ENCODE measurements at places on chromosomes 6 and 20.

DNA sequence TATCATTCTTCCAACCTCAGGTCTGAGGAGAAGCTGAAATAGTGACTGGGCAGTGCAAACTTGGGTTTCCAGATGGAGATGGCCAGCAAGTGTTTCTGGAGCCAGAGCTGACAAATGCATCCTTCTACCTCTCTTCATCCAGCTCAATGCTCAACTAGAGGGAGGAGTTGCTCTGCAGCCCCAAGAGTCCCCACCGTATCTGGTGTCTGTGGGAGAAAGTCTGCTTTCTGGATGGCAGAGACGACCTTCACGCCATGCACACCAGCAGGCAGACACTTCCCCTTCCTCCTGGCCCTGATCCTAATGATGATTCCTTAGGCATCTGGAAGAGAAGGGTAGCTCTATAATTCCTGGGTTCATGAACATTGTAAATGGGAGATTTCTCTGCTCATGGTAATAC is 127.4 kb upstream of the SPACA1 start:
- no peak for DNase-seq

GRCh38 chr20:5221061-5221430 is 94.2 kb downstream of the CDS2 start:
- DNase-seq = no peak

DNA sequence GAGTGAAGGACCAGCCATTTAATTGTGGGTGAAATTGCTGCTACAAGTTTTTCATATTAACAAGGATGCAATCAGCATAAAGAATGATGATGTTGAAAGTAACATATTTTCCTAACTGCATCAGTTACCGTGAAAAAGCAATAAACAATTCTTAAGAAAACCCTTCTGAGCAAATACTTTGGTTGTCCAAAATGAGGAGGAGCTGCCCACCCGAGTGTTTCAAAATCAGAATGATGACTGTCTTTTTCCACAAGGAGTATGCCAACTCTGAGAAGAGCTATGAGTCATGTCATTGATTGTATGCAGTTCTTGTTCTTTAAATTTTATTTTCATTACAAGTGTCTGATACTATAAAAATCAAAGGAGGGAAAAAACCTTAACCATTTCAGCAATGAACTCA is 470.5 kb downstream of the COL12A1 start:
- peak; percentile 52 for DNase-seq

DNA sequence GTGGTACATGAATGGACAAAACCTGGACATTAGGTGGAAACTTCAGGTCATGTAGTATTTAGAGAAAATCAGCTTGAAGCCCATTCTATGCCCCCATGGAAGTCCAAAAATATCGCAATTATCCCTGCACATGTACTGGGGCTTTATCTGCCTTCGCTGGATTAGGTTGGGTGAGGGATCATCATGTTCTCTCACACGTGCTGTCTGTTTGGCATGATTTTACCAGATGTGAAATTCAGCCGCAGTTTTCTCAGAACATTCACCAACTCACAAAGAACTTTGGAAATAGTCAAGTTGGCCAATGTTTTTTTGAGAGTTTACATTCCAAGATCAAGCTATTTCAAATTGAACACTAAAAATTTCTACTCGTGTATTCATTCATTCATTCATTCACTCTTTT is 459.8 kb upstream of the CITED2 start:
- DNase-seq = no peak

GRCh38 chr20:46895906-46896242 is 1.2 kb downstream of the EYA2 start:
- no peak for DNase-seq

DNA sequence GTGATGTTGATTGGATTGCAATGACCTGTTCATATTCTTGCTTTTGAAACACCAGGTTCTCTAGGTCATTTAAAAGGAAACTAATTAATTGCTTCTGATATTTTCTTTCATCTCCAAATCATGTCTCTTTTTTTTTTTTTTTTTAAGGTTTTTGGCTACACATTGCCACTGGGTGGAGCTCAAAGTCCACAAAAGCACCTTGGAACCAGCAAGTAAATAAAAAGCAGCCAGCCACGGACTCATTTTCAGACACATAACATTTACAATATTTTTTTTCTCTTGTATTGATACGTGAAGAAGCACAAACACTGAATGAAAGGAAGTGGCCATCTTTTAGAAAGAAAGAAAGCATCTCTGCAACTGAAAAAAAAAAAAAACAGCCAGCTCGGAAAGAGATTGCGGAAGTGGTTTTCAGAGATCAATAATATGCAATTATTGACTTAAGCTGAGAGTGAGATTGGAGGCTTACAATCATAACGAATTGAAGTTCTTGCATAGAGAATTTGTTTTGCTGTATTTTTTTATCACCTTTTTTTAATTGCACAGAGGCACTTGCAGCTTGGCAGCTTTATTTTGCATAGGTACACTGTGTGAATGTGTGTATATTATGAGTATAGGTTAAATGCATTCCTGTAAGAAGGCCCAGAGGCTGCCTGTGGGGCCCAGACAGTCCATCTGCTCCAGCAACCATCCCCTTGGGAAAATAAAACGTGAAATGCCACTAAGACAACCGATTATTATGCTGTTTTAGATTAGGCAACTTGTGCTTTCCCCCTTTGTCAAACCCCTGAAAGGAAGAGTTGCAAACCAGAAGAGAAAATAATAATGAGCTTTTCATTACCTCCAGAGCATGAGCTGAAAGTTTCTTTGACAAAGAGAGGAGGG is 28.2 kb downstream of the CGA start:
- peak; percentile 17 for DNase-seq

GRCh38 chr6:148608199-148608951 is 138.5 kb upstream of the UST start:
- no peak for DNase-seq
